ENCODE measurements at places on chromosomes 6 and 20.

GRCh38 chr6:40280231-40280630 lies 306.9 kb downstream of the LRFN2 start:
- no peak for DNase-seq

DNA sequence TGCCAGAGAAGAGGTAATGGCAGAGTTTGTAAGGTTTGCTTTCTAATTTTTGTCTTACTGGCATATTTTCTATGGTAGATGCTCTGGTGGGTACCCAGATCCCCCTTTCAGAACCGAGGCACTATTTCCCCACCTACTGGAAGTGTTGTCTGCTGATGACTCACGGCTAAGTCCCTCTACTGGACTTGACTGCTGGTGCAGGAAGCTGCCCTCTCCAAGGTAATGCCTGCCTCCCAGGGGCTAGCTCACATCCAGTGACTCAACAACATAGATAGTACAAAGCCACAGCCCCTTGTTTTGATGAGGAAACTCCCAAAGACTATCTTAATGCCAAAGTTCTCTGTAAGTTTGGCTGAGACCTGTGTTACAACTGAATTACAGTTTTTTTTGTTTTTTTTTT lies 285.4 kb upstream of the FLRT3 start:
- no peak for DNase-seq

DNA sequence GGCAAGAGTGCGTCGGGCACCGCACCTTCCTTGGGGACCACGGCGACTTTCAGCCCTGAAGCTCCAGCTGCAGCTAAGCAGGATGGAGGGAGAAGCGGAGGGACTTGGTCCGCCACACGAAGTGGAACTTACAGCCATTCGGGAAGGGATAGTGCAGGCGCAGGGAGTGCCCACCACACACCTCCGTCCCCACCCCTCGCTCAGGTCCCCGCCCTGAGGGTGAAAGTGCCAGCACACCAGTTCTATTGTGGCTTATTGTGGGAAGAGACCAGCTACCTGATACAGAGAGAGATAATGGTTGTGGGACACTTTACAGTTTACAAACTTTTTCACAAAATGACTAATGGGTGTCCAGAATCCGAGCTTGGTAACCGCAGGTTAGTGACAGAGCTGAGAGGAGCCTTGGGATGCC lies 76.1 kb downstream of the IRF4 start:
- no peak for DNase-seq

- DNase-seq: no peak
Observed at GRCh38 chr6:2935566-2936291, 32.6 kb upstream of the SERPINB9 start.

DNA sequence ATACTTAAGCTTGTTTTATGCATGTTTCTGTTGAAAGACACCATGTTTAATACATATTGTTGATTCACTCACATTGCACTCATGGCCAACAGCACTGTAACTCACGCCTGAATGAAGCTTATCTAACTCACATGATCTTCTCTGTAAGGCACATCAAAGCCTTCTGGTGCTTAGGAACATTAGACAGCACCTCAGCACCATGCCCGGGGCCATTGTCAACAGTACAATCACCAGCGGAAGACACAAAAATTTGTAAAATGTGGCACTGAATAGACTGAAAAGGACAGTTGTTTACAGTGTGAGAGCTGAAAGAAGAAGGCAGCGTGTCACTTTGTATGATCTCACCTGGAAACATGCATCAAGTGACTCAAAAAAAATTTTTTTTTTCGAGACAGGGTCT lies 8.9 kb upstream of the TCF15 start:
- no peak for DNase-seq

DNA sequence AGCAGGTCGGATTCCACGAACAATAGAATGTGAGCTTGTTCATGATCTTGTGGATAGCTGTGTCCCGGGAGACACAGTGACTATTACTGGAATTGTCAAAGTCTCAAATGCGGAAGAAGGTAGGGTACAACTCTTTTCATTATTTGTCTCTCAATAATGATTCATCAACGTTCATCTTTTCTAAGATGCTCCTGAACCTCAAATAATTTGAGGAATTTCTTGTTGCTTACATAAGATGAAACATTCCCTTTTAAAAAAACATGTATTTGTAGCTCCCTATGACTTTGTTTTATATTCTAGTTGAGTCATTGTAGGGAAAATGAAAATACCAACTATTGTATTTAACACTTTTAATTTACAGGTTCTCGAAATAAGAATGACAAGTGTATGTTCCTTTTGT lies 17.0 kb downstream of the MCM8 start:
- DNase-seq: no peak

DNA sequence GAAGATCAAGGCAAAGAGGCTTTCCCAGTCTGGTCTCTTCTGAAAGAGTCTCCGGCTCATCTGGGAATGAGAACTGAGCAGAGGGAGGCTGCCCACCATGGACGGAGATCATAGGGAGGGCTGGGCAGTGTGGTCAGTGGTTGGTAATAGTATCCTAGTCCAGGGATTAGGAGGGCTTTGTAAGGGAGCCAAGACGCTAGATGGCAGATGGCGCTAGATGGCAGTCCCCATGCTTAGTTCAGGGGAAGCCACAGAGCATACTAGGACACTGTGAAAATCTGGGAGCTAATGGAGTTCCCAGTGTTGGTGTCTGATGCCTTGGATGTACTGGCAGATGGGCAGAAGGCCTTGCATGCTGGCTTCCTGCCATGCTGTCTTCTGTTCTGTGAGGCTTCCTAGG lies 21.7 kb upstream of the DAAM2 start:
- no peak for DNase-seq

DNA sequence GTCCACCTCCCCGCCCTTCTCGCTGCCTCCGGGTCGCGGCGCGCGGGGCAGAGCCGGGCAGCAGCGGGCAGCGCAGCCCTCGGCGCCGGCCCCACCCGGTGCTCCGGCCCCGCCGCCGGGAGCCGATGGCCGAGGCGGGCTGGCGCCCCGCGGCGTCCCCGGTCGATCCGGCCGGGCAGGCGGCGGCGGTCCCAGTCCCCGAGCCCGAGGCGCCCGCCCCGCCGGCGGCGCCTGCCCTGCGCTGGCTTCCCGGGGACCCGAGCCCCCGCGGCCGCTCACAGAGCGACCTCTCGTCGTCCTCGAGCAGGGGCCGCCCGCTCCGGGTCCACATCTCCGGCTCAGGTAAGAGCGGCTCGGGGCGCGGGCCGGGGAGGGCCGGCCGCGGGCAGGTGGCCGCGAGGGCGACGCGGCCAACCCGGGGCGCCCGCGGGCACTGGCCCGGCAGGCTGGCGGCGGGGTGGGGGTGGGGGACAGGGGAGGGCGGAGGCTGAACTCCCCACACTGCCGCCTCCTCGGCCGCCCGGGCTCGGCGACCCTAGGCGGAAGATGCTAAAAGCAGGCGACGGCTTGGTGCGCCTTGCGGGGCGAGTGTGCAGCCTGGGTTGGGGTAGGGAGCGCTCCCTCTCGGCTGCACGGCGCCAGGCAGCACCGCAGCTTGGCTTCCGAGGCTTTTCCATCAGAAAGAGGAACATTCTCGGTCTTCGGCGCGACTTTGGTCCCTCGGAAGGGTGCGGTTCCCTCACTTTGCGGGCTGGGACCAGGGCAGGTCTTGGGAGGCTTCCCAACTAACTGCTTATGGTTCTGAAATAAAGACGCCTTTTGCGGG lies 25.6 kb upstream of the FUCA2 start:
- DNase-seq: peak; percentile 22

DNA sequence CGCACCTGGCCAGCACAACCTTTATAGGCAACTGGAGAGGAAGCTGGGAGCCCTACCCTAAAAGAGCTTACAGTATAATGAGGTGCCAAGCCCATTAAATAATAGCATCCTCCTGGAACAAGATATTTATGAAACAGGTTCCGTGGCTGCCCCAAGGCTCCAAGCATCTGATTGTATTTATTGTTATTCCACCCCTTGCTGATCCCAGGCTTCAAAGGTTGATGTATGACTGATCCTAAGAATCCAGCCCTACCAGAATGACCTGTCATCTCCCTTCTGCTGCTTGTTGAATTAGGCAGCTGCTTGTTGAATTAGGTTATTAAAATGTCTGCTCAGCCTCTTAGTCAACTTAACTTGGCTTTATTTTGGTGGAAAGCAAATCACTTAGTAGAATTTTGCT lies 35.2 kb upstream of the SASH1 start:
- no peak for DNase-seq

DNA sequence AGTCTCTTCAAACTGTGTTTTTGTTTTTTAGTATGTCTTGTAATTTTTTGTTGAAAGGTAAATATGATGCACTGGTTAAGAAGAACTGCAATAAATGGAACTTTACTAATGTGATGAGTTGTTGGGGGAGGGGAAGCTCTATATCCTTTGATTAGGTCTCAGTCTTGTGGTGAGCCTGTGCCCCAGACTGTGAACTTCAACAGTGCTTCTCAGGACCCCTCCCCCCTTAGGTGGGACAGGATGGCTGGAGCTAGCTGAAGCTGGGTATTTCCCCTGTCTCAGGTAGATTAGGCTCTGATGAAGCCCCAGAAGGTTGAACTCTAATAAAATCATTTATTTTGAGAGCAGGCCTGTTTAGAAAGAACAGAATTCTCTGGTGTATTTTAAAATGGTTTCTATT lies 31.4 kb upstream of the TASP1 start:
- DNase-seq: no peak

GRCh38 chr6:13396241-13396792 lies 68.0 kb upstream of the TBC1D7 start:
- DNase-seq: no peak

GRCh38 chr6:81752084-81752920 lies at the start of gene TENT5A:
TSS of gene TENT5A (minus strand) at chr6:81752681. CDS start at chr6:81752141, 540 bp downstream.
- DNase-seq: peak; percentile 61

GRCh38 chr6:148395583-148396101 lies 53.0 kb downstream of the SASH1 start:
- DNase-seq: no peak

DNA sequence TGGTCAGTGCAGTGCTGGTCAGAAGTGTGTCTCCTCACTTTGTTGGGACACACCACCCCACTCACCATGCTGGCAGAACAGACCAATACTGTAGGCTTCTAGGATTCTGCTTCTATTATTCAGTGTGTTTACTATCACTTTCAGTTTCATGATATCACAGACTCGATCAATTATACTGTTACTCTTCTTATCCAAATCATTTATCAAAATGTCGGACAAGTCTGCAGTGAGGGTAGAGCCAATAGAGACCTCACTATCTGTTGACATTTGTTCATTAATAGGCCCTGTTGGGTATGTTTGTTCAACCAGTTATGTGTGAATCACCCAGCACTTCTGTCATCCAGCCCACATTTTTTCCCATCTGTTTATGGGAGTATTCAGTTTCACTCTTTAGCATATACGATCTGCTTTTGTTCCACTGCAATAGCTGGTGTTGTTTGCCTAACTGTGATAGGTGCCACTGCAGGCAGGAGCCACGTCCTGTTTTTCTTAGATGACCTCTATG lies 140.1 kb downstream of the NRN1 start:
- DNase-seq: no peak

DNA sequence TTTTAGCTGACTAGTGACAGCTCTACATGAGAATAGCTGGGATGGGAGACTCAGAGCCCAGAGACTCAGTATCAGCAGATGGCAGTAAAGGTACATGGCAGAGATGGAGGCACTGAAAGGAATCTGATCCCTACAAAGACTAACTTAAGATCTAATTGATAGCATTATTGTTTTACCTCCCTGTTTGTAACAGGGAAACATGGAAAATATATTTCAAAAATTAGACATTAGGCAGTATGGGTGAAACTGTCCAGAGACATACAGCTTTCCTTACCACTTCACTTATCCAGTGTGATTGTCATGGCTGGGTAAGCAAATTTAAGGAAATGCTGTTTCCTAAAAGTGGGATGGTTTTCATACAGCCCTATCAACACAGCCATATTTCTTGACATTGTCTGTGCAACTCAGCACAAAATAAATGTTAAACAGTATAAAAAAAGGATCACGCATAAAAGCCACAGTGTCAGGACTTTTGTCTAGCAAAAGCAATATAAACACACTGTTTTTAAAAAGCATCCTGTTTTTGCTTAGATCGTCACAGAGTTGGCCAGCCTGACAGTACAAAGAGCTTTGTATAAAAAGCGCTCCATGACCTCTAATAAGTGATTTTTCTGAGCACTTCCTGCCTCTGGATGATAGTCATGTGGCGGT lies 376.9 kb downstream of the PHF3 start:
- no peak for DNase-seq

GRCh38 chr20:56554869-56555268 lies 21.8 kb downstream of the FAM209B start:
- no peak for DNase-seq

DNA sequence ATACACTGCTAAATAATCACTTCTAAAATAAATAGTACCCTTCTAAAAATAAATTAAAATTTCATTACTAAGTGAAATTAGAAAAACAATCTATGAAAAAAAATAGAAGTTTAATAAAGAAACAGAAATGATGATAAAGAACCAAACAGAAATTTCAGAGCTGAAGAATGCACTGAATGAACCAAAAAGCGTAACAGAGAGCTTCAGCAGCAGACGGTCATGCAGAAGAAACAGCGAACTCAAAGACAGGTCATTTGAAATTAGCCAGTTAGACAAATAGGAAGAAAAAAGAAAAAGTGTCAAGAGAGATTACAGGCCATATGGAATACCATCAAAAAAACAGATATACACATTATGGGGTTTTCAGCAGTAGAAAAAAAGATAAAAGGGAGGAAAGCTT lies 706.7 kb downstream of the TBC1D32 start:
- no peak for DNase-seq

DNA sequence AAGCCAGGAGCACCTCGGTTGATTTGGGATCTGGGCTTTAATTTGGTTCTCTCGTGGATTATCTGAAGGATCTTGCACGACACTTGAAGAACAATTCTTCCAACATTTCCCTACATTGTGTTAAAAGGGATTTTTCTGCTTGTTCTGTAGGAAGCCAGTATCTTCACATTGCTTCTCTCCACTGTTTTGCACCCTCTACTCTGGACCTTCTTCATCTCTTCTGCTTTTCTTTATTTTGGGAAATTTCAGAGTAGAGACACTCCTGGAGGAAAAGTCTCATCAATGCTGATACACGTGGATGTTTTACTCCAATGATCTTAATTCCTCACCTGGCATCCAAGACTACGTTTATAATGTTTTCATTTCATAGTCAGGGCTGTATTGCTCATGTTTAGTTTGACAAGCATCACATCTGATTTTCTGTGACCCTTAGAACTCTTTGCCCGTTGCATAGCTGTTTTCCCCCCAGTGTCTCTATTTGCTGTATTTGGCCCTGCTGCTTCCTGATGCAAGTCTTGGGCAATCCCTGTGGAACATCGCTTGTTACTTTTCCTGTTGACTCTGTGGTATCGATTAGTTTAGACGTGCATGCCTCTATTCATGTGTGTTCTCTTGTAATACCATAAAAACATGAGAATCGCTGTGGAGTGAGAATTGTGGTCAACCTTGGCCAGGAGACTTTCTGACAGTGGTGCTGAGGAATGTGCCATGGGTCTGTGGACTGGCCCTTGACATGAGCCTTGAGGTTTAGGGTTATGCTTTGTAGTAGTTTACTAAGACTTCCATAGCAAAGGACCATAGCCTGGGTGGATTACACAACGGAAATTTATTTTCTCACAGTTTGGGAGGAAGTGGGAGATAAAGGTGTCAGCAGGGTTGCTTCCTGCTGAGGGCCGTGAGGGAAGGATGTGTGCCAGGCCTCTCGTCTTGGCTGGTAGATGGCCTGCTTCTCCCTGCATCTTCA lies 12.5 kb downstream of the PLCB1 start:
- DNase-seq: no peak

- no peak for DNase-seq
Observed at GRCh38 chr20:62938105-62938888, at the start of gene GID8. TSS of gene GID8 (plus strand) at chr20:62938147. CDS start at chr20:62941503, 3,356 bp downstream.

- DNase-seq: no peak
Observed at GRCh38 chr6:107337191-107337741, 122.1 kb downstream of the PDSS2 start.

- no peak for DNase-seq
Observed at GRCh38 chr6:56637640-56638039, 5.0 kb downstream of the DST start.

All from stimulated activated CD4-positive, alpha-beta T cell treated with anti-CD3 and anti-CD28 coated beads, Interleukin-1b, Interleukin-23, amount 100 ng/mL, for 1 hour (primary cell).